ENCODE measurements at places on chromosomes 7 and 10.

- no peak for DNase-seq
Measured at GRCh38 chr10:6044751-6045313, 17.3 kb downstream of the IL2RA start.

DNA sequence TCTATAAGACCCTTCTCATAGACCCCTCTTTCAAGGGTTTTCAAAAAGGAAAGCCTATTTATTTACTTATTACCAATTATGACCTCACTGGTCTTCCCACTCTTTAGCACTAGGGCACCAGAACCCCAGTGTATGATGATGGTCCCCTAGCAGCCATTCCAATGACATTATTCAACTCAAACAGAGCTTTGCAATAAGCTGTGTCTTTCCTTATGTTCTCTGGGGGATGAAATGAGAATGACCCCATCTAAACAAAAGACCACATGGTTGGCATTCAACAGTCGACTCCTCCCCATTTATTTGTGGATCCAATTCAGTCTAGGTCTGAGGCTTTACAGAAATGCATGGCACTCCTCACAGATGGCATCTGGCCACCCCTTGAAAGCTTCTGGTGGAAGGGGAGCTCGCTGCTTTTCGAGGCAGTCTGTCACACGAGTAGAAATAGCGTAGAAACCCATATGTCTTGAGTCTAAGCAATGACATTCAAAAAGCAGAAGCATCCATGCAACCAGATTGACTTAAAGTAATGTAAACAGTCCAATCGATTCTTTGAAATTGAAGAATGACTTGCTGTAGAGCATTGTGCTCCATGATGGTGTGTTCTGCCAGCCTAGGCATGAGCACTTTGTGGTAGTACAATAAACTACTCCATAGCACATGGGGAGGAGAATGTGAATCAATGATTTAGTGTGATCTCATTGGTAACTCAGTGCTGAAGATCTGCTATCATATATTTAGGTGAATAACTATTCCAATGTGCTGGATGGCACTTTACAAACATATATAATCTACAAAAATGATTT, 29.8 kb downstream of the NRP1 start:
- no peak for DNase-seq

GRCh38 chr7:141313896-141314295, 237.3 kb upstream of the AGK start:
- no peak for DNase-seq

DNA sequence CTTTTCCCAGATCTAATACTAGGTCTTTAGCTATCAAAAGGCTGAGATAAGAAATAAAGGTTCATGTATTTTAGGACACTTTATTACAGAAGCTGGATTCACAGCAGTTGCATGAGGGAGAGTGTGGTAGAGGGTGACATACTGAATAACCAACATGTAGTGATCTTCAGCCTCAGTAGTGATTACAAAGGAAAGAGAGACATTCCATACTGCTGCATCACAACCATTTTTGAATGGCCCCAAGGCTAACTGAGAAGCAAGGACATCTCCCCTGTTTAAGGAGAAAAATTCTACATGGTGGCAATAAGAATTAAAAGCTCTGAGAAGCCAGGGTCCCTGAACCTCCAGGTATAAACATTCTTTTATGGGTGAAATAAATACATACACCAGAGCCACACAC, 35.3 kb downstream of the COG5 start:
- no peak for DNase-seq

GRCh38 chr7:136179851-136180721, 202.9 kb upstream of the MTPN start:
- no peak for DNase-seq

DNA sequence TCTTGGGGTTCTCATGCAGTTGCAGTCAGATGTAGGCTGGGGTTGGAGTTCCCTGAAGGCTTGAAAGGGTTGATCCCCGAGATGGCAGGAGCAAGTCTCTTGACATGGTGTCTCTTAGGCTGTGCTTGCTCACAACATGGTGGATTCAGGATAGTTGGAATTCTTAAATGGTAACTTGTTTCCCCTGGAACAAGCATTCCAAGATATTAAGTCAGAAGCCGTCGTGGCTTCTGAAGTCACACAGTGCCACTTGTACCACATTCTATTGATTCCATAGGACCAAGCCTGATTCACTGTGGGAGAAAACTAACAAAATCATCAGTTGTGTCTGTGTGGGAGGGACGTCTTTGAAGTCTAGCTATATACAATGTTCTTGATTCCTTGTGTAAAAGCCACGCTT, 3.5 kb upstream of the SLC35B4 start:
- no peak for DNase-seq

DNA sequence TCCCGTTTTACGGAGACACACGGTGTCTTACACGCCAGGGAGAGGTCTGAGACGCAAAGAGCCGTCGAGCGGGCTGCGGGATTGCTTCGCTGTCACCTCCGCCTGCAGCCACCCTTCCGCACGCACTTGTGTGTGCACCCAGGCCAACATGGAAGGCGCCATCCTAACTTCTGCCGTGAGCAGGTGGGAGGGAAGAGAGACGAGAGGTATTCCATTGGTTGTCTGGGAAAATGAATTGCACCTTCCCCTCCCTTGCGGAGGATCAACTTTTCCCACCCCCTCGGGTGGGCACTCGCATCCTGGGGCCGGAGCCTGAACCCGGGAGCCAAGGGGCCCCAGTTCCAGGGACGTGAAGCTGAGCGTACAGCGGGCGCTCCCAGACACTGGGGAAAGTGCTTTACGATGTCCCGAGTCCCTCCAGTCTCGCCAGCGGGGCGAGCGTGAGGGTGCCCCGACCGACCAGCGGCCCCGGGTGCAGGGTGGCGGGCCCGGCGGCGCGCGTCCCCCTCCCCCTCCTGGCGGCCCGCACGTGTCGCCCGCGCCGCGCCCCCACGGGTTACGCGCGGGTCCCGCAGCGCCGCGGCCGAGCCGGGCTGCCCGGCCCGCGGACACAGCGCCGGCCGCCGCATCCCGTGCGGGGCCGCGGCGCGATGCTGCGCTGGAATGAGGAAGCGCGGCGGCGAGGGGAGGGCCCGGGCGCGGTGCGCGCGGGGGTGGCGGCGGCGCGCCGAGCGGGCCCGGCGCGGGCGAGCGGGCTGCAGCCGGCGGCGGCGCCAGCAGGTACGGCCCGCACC, 984 bp upstream of the IKZF1 start:
- DNase-seq: no peak

DNA sequence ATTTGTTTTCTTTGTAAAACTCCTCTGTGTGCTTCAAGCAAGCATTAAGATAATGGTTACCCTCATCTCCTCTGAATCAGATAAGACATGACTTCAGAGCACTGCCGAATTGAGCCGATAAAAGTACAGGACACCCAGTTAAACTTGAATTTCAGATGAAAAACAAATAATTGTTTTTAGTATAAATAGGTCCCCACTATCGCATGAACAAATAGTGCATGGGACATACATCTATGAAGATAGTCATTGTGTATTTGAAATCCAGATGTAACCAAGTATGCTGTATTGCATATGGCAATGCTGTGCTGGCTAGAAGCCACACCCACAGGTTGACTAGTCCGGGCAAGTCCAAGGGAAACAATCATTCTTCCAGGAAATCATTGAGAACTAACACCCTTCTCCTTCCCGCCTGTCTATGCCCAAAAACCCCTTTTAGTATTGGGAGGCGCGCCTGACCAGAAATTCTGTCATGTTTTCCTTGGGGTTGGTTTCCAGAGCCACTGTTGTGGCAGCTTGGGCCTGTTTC, 12.6 kb upstream of the FGFR2 start:
- DNase-seq: no peak

GRCh38 chr7:128026551-128026950, 4.7 kb downstream of the LRRC4 start:
- no peak for DNase-seq

GRCh38 chr7:133683182-133683454, 430.2 kb downstream of the EXOC4 start:
- DNase-seq: no peak

GRCh38 chr7:68998136-68998535, 600.1 kb upstream of the AUTS2 start:
- DNase-seq: no peak

DNA sequence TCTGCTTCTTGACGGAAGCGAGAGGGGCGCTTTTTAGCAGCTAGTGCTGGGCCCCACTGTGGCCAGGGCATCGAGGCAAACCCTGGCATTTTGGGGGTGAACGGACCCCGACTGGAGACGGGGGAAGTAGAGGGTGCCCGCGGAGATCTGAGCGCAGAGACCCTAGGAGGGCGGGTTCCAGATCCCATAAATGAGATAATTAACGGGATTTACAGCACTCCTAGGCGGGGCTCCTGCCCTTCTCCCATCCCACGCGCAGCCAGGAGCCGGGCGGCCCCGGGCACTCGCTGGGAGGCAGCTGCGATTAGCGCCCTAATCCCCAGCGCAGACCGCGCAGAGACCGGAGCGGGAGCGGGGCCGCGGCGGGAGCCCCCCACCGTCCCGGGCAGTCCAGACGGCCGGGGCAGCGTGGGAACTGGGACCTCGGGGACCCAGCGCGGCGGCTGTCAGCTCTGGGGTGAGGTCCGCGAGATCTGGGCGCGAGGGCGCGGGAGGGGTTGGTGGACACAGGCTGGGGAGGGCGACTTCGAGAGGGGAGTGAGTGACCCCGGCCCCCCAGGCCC, 735 bp downstream of the JCAD start:
- peak; percentile 79 for DNase-seq

GRCh38 chr10:109838592-109839244, 84.6 kb downstream of the XPNPEP1 start:
- DNase-seq: no peak
